ENCODE measurements at places on chromosomes 1 and 21. TPM values are rescaled to one million over a fixed set of nuclear protein-coding genes. Genes with fewer than 3 reads are reported as not detected.

Gene CACNA1S
- not detected for total RNA-seq

Gene S1PR1
- 18.2 TPM for total RNA-seq

DNA sequence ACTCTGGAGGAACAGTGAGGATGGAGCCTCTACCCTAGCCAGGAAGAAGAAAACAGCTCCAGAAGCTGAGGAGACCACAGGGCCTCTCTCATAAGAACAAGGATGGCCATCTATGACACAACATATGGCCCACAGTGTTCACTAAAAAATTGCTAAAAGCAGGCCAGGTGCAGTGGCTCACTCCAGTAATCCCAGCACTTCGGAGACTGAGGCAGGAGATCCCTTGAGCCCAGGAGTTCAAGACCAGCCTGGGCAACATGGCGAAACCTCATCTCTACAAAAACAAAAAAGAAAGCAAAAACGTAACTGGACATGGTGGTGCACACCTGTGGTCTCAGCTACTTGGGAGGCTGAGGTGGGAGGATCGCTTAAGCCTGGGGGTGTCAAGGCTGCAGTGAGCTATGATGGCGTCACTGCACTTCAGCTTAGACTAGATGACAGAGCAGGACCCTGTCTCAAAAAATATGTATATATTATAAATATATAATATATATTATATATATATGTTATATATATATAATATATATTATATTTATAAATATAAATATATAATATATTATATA lies 103.1 kb downstream of the TOMM20 start:
- H3K36me3 ChIP-seq = no peaks in the 10 kb centered on the region
- no peaks in the 10 kb centered on the region for H3K27me3 ChIP-seq
- H3K27ac ChIP-seq = no peak overlapping the region
- no peak overlapping the region for H3K4me3 ChIP-seq
- DNase-seq = peak; percentile 3
- peaks cover 7% of the 10 kb centered on the region for H3K4me1 ChIP-seq

- H3K36me3 ChIP-seq = no peaks in the 10 kb centered on the region
- no peak overlapping the region for H3K27ac ChIP-seq
- DNase-seq = no peak
- no peak overlapping the region for H3K4me3 ChIP-seq
Measured at GRCh38 chr1:115133440-115133839, 44.1 kb upstream of the TSPAN2 start.

Gene SSX2IP
- total RNA-seq = 11.0 TPM

DNA sequence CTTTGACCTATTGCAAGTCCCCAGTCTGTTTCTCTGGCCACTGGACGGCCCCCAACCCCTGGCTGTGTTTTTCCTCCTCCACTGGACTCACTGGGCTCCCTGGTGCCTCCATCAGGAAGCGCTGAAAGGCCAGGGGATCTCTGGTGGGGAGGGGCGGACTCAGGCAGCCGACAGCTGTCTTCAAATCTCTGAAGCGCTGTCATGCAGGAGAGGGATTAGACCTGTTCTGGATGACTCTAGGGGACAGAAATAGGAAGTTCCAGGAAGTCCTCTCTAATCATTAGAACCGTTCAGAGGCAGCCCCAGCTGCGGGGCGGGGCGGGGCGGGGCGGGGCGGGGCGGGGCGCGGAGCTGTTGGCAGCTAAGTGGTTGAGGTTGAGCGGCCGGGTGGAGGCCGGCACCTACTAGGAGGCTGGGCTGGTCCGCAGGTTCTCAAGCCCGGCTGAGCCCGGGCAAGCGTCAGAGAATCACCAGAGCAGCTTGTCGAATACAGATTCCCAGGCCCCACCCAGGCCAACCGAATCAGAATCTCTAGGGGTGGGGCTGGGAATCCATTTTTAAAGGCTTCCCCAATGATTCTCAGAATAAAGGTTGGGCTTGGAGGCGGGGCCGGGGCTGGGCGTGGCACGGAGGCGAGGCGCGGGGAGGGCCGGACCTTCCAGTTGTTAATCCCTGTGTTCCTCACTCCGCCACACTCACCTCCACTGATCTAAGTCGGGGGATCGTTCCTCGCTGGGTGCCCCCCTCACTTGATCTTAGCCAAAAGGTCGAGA lies 11.4 kb upstream of the PHLDA3 start:
- peak overlapping the region; percentile 48 for H3K4me3 ChIP-seq
- peaks cover 4% of the 10 kb centered on the region for H3K4me1 ChIP-seq
- H3K27ac ChIP-seq = no peak overlapping the region
- DNase-seq = peak; percentile 90
- no peaks in the 10 kb centered on the region for H3K36me3 ChIP-seq

DNA sequence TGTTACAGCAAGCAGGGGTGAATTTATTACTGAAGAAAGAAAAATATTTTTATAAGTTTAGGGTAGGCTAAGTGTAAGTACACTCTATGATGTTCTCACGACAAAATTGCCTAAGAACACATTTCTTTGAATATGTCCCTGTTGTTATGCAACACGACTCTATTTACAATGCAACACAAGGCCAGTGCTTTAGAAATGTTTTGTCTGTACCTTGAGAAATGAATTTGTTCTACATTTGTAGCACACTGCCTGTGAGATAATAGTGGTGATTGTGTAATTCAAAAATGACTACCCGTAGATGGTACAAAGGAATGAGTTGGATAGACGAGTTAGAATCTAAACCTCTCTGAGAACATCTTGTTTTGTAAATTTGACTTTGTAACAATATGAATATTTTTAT lies 63.7 kb upstream of the IGSF5 start:
- H3K27ac ChIP-seq = no peak overlapping the region
- H3K27me3 ChIP-seq = no peaks in the 10 kb centered on the region
- peaks cover 8% of the 10 kb centered on the region for H3K4me1 ChIP-seq
- no peaks in the 10 kb centered on the region for H3K36me3 ChIP-seq

- H3K4me1 ChIP-seq = peaks cover 20% of the 10 kb centered on the region
- H3K27ac ChIP-seq = peak overlapping the region; percentile 57
- H3K4me3 ChIP-seq = no peak overlapping the region
- no peaks in the 10 kb centered on the region for H3K27me3 ChIP-seq
- H3K36me3 ChIP-seq = no peaks in the 10 kb centered on the region
Measured at GRCh38 chr21:42187976-42188653, 30.8 kb upstream of the ABCG1 start.

Gene KCNJ9
- not detected for total RNA-seq

DNA sequence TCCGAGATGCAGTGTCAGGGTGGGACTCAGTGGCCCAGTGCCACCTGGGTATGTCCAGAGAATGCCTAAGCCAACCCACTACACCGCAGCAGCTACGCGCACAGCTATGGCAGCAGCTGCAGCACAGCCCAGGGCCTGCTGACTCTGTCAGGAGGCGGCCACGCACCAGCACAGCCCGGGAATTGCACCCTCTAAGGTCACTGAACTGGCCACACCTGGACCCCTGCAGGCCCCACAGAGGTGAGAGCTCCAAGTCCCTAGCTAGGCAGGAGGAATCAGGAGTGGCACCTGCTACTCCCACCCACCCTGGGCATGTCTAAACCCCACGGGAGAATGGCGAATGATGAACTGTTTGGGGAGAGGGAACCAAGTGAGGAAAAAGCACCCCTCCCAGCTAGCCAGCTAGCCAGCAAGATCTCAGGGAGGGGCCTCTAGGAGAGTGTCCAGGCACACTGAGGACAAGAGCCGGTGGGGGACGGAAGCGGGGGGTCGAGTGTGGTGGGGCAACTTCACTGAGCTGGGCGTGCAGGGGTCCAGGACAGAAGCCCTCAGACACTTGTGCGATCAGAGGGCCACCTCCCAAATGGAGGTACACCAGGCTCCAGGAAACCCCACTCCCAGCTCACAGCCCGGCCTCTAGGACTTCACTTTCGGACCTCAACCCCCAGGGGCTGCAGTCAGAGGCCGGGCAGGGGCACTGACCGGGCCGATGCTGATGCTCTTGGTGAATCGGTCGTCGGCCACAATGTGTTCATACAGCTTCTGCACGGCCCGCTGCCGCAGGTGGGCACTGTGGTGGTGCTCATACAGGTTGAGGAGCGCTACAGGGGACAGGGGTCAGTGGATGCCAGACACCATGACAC lies 13.9 kb downstream of the LSS start:
- no peaks in the 10 kb centered on the region for H3K36me3 ChIP-seq
- peak; percentile 28 for DNase-seq
- no peak overlapping the region for H3K4me3 ChIP-seq

Gene COL8A2
- 1.1 TPM for total RNA-seq

- no peaks in the 10 kb centered on the region for H3K27me3 ChIP-seq
- DNase-seq = no peak
- H3K36me3 ChIP-seq = no peaks in the 10 kb centered on the region
- peaks cover 3% of the 10 kb centered on the region for H3K4me1 ChIP-seq
- H3K4me3 ChIP-seq = no peak overlapping the region
Measured at GRCh38 chr1:228500143-228500734, 13.1 kb downstream of the RNF187 start.

DNA sequence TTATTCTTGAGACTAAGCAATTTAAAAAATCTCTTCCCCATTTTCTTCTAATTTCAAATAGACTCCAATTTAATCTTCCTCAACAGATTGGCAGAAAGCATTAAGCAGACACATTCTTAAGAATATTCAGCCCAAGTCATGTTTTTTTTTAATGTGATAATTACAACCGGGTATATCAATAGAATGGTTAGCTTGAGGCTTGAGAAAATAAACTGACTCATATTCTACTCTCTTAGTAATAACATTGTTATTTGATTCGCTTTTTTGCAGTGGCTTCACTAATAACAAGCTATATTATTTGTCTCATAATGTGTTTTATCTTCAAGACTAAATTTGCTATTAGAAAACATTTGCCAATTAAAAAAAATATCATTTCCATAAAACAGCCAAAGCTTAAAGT lies 488.6 kb upstream of the RGS18 start:
- H3K27me3 ChIP-seq = no peaks in the 10 kb centered on the region
- DNase-seq = no peak
- H3K4me3 ChIP-seq = no peak overlapping the region
- H3K4me1 ChIP-seq = no peaks in the 10 kb centered on the region
- H3K27ac ChIP-seq = no peak overlapping the region

- no peaks in the 10 kb centered on the region for H3K27me3 ChIP-seq
- H3K27ac ChIP-seq = no peak overlapping the region
- no peak overlapping the region for H3K4me3 ChIP-seq
Measured at GRCh38 chr1:110107867-110108469, 4.3 kb upstream of the UBL4B start.

DNA sequence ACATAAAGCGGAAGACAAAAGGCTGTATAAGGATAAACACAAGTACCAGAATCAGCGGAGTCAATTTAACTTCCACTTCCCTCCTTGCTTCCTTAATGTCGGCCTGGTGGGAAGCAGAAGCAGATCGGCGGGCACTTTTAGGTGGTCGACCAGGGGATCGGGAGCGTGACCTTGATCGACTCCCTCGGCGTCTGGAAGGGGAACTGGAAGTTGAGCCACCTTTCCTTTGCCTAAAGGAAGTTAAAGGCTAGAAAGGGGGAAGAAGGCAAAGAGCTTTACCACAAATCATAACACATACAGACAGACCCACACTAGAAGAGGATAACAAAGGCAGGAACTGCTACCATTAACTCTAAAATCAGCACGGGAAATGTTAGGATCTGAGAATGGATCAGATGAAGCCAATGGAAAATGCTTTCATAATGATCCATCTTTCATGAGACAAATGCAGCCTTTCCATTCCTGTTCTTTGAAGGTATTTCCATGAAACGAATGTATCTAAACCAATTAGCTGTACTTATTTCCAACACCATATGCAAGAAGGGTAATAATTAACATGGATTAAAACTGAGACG lies 5.7 kb downstream of the LBR start:
- H3K4me1 ChIP-seq = peaks cover 17% of the 10 kb centered on the region
- H3K36me3 ChIP-seq = no peaks in the 10 kb centered on the region
- H3K27me3 ChIP-seq = no peaks in the 10 kb centered on the region
- no peak overlapping the region for H3K27ac ChIP-seq
- no peak overlapping the region for H3K4me3 ChIP-seq

Gene SFN
- 19.8 TPM for total RNA-seq

Gene CD34
- 4.6 TPM for total RNA-seq

Gene FMN2
- total RNA-seq = 1.6 TPM

- no peak for DNase-seq
- no peaks in the 10 kb centered on the region for H3K27me3 ChIP-seq
- no peak overlapping the region for H3K27ac ChIP-seq
- no peaks in the 10 kb centered on the region for H3K4me1 ChIP-seq
Measured at GRCh38 chr1:205604059-205604458, 27.8 kb downstream of the ELK4 start.

GRCh38 chr1:11598461-11598860 lies 55.8 kb downstream of the FBXO2 start:
- H3K27me3 ChIP-seq = no peaks in the 10 kb centered on the region
- no peak overlapping the region for H3K4me3 ChIP-seq
- no peak for DNase-seq

Measured in Peyer's patch (tissue), 4 donors.